T-helper 2 cell treated with Interferon-gamma antibody and Interleukin-4, amounts not matched to agents 5 μg/mL and 100 μg/mL, for 36 hours (primary cell): ENCODE measurements at places on chromosomes 6 and 20.

GRCh38 chr6:44642870-44643522 is 255.5 kb downstream of the CDC5L start:
- DNase-seq: peak; percentile 83

- no peak for DNase-seq
Observed at GRCh38 chr6:15456422-15456821, 206.4 kb downstream of the DTNBP1 start.

GRCh38 chr6:150417899-150418826 is 49.4 kb downstream of the IYD start:
- peak; percentile 74 for DNase-seq

DNA sequence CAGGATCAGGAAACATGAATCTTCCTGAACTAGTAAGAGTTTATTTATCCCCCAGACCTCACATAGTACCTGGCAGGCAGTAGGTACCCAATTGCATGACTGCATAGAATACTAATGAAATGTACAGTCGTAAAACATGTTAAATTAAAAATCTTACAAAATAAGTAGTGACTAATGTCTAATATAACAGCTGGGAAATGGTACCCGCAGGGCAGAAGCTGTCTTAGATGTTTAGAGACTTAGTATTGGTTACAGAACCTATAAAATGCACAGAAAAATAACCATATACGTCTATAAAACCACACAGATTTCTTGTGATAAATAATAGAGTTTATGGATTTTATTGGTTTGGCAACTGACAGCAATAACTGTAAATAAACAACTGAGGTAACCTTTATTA is 139.1 kb upstream of the GMDS start:
- DNase-seq: no peak

DNA sequence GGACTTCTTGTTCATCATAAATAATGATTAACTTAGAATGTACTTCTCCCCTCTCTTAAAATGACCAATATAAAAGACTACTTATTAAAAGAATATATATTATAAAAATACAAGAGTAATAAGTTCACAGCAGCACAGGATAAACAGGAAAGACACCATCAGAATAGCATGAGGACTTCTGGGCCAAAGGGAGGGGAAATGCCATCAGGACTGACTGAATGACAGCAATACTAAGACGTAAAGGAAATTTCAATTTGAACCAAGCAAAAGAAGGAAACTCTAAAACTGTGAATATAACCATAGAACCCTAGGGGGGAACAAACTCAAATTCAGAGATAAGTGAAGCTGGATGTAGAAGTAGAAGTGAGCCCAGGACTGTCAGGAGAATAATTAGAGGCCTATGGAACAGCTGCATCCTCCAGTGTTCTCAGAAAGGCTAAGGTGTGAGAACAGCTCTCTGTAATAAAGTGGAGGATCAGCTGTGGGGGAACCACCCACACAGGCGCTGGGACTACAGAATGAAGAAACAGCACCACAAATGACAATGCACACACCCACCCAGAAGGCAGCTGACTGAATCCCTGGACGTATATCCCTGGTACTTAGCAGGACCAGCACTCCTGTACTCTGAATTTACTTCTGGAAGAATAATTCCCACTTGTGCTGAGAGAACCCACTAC is 37.8 kb downstream of the ZHX3 start:
- DNase-seq: no peak

DNA sequence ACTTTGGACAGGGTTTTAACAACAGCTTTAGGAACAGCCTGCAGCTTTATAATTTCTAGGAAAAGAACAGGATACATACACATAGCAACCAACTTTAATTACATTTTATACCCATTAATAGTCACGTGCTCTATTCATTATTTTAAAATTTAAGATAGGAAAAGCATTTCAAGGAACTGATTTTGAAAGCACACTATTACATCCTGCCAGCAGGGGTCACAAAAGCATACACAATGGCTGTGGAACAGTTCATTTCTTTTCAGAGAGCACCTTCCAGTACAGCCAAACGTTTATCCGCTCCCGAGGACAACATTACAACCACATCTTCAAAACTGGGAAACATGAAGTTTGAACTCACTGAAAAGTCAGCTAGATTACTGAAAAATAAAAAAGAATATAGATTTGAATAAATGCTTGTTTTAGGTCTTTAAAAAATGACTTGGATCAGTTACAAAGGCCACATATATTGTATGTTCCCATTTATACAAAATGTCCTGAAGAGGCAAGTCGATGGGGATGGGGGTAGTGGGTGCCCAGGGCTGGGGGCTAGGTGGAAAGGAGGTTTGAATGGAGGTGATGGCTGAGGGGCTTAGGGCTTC is 104.6 kb upstream of the EXOC2 start:
- no peak for DNase-seq

DNA sequence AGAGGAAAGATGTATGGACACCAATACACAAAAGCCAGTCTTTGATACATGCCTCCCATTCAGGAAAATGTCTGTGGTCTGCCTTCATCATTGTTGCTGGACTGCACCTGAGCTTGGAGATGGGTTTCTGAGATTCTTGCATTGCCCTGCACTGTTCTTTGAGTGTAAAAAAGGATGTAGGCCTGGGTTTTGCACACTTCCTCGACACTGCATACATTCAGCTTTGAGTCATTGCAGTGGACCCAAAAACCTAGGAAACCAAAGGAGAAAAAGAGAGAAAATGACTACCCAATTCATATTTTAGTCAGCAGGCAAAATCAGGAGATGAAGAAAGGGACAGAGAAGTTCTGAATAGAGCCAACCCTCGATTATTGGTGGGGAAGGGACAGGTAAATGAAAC is 9.0 kb downstream of the TOMM6 start:
- no peak for DNase-seq

DNA sequence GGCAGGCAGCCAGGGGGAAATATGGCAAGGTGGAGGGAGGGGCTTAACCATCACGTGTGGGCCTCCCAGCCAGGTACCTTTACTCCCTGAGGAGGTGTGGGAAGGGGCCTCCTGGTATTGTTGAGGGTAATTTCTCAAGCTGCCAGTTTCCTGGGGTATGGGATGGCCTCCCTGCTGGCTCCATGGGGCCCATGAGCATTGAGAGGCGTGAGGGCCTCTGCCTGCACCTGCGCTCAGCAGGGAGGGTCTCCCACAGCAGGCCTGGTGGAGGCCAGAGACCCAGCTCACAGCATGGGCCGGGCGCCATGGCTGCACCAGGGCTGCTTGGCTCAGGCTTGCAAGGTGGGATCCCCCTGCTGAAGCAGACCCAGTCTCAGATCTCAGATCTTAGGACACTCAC is 113.0 kb downstream of the GRM4 start:
- no peak for DNase-seq

GRCh38 chr20:63587776-63588591 is 13.9 kb upstream of the HELZ2 start:
- no peak for DNase-seq

- no peak for DNase-seq
Observed at GRCh38 chr6:155528982-155529453, 73.4 kb upstream of the NOX3 start.

- DNase-seq: no peak
Observed at GRCh38 chr6:162360901-162361567, 366.5 kb downstream of the PRKN start.

DNA sequence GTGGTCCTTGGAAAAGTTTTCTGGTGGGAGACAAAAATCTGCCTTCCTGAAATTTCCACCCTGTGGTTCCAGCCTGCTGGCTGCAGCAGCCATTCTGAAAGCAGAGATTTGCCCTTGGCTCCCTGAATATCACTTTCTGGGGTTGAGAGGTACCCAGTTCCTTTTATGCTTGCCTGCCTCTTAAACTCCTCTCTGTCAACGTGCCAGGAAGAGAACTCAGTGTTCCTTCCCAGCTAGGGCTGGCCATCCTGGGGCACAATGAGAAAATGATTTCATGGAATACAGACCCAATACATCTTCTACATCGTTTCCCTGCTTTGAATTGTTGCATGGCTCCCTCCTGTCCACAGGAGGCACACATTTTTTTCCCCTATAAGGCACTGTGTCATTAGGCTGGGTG is 1.6 kb upstream of the DSN1 start:
- no peak for DNase-seq

- DNase-seq: no peak
Observed at GRCh38 chr6:168526841-168527281, 85.9 kb downstream of the SMOC2 start.

DNA sequence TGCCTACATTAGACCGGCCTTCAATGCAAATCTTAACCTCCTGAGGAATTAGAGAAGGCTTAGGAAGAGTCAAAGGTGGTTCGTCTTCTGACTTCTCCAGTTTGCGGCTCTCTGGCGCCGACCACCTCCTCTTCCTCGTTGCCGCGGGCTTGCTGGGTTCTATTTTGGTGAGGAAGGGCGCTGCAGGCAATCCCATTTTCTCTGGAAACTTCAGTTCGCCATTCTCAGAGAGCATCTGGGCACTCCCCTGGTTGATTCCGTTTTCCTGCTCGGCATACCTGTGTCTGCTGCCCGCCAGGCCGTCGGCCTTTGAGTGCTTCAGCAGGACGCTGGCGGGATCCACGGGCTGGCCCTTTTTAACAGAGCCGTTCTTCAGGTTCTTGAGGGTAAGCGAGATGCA is 67.9 kb downstream of the GMPR start:
- no peak for DNase-seq

DNA sequence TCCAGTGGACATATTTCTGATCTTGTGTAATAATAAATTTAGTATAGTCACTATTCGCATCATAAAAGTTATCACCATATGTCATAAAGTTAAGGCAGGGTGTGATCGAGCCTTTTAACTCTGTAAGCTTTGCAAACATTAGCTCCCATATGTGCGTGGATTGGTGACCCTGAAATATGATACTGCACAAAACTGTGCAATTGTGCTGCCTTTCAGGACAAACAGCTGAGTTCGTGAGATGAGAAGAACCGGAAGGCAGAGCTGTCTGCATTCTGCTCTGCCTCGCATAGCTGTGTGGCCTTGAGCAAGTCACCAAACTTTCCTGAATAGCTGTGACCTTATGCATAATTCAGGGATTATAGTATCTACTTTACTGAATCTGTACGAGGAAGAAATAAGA is 3.2 kb upstream of the PLEKHG1 start:
- DNase-seq: no peak

DNA sequence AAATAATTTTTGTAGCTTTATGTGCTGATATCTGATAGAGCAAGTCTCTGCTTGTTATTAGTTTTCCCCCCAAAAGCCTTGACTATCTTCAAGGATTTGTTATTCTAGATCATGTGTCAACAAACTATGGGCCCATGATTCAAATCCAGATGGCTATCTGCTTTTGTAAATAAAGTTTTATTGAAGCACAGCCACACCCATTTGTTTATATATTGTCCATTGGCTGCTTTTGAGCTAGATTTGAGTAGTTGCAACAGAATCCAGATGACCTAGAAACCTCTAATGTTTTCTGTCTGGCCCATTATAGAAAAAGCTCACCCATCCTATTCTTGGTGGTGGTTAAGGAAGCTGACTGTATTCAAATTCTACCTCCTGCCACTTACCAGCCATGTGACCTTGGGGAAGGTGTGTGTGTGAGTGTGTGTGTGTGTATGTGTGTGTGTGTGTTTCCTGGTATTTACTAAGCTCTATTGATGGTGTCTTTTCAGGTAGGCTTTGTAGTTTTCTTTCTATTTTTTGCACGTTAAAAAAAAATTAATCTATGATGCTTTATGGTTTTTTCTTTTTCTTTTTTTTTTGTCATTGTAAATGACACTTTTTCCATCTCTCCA is 1.3 kb upstream of the GTSF1L start:
- DNase-seq: no peak

DNA sequence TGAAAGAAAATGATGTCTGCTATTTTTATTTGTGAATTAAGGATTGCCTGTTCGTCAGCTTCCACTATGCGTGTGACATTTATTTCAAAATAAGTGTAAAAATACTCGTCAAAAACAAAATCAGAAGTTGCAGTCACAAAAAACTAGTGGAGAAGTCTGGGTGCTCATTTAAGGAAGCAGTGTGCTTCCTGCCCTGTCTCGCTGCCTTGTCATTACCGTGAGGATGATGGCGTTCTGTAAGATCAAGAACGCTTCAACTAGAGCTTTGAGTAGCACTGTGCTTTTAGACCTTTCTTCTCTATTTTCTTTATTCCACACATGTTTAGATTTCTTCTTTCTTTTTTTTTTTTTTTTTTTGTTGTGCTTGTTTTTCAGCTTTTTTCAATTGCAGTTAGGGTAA is 186.9 kb downstream of the TBC1D7 start:
- no peak for DNase-seq

- no peak for DNase-seq
Observed at GRCh38 chr6:25012657-25013056, 76.9 kb upstream of the RIPOR2 start.

DNA sequence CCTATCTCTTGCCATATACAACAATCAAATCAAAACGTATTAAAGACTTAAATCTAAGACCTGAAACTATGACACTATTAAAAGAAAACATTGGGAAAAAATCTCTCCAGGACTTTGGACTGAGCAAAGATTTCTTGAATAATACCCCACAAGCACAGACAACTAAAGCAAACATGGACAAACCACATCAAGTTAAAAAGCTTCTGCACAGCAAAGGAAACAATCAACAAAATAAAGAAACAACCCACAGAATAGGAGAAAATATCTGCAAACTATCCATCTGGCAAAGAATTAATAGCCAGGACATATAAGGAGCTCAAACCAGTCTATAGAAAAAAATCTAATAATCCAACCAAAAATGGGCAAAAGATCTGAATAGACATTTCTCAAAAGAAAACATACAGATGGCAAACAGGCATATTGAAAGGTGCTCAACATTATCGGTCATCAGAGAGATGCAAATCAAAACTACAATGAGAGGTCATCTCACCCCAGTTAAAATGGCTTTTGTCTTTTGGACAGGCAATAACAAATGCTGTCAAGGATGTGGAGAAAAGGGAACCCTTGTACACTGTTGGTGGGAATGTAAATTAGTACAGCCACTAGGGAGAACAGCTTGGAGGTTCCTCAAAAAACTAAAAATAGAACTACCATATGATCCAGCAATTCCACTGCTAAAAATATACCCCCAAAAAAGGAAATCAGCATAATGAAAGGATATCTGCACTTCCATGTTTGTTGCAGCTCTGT is 76.2 kb downstream of the SNX5 start:
- no peak for DNase-seq

DNA sequence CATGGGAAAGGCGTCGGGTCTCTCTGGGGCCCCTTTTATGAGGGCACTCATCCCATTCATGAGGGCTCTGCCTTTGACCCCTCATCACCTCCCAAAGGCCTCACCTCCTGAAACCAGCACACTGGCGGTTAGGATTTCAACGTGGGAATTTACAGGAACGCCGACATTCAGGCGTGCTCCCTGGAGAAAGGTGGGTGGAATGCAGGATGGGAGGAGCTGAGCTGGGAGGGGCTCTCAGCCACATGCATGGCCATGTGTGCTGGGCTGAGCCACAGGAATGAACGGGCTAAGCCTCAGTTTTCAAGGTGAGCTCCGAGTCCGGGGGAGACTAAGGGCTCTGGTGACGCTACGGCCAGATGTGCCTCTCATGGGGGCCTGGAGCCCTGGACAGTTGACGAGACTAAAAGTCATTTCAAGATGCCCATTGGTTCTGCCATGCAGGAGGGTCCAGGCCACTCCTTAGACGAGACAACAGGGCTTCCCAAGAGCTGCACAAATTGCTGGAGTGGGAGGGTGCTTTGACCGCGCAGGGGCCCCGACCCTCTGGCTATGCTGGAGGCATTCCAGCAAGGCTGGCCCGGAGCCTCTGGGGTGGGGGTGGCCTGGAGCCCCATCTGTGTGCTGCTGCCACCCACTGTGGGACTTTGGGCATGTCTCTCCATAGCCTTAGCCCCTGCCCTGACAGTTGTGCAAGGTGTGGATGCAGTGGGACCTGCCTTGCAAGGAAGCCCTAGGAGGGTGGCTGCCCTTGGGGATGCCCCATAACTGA is 3.8 kb upstream of the ARFGAP1 start:
- DNase-seq: no peak
